Stimulated activated CD4-positive, alpha-beta T cell treated with anti-CD3 and anti-CD28 coated beads, Interleukin-2, amount 100 ng/mL, for 4 hours (primary cell): ENCODE measurements at places on chromosomes 7 and 10.

GRCh38 chr7:130022115-130022514, 29.1 kb downstream of the ZC3HC1 start:
- DNase-seq: no peak

GRCh38 chr10:543131-543530, 146.3 kb downstream of the DIP2C start:
- no peak for DNase-seq

DNA sequence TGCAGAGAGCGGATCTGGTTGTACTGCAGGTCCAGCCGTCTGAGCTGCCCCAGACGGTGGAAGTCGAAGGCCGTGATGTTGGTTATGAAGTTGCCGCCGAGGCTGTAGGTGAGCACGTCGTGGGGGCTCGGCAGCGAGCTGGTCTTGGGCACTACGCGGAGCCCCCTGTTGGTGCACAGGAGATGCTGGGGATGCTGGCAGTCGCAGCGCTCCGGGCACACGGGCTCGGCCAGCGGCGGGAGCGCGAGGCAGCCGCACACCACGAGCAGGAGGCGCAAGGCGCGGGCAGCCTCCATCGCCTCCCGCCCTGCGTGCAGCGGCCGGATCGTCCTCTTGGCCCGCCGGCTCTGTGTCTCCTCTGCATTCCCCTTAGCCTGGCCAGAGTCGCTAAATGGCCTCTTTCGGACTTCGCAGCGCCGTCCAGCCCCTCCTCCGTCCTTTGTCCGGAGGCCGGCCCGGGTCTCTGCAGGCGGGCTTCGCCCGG, 337 bp downstream of the TRIL start:
- no peak for DNase-seq

DNA sequence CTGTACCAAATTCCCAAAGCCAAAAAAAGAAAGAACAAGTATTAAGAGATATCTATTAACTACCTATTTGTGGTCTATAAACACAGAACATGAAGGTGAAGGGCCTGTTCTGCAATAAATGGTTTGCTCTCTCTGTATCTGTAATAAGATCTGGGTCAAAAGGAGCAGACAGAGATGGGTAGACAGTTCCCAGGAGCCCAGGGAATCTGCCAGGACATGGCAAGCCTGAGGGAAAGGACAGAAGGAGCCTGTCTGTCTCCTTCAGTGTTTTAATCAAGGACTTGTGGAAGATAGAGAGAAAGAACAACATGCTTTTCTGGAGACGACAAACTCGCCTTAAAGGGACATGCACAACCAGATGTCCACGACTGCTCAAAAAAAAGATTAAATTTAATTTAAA, 165.7 kb downstream of the ELMO1 start:
- DNase-seq: no peak

GRCh38 chr10:11208243-11208642, 190.6 kb downstream of the CELF2 start:
- DNase-seq: no peak

- DNase-seq: no peak
These were observed 164.7 kb upstream of the HPS1 start for GRCh38 chr10:98611436-98611835.

DNA sequence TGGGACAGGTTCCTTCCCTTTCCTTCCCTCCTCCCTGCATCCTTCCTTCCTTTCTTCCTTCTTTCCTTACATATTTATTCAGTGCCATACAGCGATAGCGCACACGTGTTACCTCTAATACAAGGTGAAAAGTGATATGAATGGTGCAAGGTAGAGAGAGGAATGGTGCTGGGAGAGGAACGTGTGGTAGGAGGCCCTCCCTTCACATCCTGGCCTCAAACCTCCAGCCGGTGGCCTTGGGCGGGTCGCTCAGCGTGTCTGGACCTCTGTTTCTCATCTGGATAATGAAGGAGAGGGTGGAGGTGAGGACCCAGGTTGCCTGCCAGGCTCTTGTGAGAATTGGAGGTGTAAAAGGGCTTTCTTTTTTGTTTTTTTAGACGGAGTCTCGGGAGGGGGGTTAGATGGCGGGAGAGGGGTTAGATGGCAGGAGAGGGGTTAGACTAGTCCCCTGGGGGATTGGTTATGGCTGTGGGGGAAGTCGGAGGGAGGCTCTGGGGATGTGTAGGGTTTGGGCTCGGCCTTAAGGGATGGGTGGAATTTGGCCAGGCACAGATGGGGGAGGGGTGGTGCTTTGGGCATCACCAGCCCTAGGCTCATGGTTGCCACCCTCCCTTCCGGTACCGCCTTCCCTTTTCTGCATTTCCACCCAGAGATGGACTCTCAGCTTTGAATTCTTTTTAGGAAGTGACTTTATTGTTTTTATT, 14.9 kb downstream of the CHST3 start:
- no peak for DNase-seq

- no peak for DNase-seq
These were observed 37.1 kb downstream of the PRKCQ start for GRCh38 chr10:6542999-6543430.

DNA sequence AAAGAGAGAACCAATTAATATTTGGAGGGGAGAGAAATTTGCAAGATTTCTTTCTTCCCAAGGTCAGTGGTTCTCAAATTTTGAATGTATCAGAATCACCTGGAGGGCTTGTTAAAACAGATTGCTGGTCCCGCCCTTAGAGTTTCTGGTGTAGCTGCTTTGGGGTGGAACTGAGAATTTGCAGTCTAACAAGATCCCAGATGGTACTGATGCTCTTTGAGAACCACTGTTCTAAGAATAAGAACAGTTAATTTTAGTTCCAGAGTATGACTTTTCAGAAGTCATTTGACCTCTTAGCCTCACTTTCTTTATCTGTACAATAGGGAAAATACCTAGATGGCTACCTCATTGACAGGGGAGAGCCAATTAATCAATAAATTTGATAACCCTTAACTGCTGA, 161.6 kb downstream of the PRKG1 start:
- DNase-seq: no peak

DNA sequence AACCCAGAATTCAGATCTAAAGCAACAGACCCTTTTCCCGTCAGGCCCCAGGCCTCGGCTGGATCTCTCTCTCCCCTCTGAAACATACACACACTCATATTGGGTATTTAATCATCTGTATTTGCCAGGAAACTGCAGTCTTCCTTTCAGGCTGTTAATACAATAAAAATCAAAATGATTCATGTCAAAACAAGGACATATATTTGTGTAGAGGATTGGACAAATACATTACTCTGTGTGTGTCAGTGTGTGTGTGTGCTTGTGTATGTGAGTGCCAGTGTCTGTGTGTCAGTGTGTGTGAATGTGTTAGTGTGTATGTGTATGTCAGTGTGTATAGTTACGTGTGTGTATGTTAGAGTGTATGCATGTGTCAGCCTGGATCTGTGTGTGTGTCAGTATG, 90.8 kb downstream of the JCAD start:
- no peak for DNase-seq

DNA sequence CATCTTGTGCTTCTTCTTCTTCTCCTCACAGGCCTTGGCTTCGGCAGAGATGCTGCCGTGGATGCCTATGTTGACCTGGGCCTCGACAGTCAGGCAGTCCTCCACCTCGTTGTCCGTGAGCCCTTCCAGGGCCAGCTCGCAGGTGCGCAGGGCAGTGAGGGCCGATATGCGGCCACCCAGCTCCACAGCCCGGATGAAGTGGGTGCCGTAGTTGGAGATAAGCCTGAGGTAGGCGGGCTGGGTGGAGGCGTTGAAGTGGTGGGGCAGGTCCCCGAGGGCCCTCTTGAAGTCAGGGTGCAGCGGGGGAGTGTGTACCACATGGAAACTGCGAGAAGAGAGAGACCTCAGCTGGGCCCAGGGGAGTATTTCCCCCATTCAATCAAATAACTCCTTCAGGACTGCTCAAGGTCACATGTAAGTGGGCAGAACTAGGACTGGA, 3.7 kb downstream of the PRF1 start:
- no peak for DNase-seq

DNA sequence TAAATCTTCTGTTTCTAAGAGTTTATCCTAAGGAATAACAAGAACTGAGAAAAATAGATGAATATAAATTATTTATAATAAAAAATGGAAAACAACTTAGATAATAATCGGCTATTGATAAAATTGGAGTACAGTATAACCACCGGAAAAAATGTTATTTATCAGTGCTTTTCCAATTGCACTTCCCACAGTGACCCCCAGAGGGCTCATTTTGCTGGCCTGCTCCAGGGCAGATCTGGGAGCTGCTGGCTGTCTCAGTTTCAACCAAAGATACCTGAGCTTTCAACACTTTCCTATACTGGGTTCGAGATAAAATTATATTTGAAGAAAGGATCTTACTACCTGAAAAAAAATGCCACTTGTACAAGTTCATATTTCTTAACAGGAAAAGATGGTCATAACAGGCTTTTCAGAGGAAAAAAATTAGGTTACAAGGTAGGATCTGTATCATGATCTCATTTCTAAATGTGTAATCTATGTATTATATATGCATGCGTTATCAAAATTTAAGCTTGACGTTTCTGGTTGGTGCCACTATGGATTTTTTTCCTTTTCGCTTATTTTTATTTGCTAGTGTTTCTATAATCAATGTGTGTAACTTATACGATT, 165.7 kb downstream of the NPSR1 start:
- peak; percentile 13 for DNase-seq

GRCh38 chr10:78523453-78523852, 489.8 kb downstream of the RPS24 start:
- no peak for DNase-seq

- no peak for DNase-seq
These were observed 112.0 kb downstream of the NEURL1 start for GRCh38 chr10:103605359-103606096.

GRCh38 chr7:119283353-119283752, 989.6 kb upstream of the KCND2 start:
- no peak for DNase-seq

DNA sequence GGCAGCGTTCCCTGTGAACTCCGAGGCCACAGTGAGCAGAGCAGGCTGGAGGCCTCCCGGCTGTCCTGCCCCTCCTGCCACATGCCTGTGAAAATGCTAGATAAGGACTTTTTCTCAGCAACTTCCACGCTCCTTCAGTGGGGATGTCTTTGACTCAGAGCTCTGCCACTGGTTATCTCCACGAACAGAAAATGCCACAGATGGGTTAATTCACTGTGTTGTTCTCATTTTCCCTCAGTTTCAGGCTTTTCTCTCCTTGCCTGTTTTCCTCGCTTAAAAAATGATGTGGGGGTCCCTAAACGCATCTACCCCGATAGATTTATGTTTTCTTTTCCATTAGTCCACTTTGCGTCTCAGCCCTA, 51.3 kb downstream of the IKZF1 start:
- DNase-seq: no peak

DNA sequence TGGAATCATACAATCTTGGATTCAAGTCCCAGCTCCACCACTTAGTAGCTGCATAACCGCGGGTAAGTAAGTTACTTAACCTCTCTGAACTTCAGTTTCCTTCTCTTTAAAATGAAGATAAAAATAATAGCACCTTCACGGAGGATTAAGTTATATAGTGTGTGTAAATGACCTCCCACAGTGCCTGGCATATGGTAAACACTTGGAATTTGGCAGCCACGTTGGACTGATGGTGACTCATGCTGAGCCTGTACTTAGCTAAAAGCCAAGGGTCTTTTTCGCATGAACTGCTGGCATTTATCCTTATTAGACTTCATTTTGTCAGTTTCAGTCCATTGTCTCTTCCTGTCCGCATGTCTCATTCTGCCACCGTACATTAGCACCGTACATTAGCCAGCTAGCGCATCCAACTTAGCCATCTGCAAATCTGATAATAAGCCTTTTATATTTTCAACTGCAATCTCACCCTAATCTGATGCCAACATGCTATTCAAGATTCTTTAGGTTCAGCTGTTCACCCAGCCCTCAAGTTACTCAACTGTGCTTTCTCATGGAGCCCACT, 11.2 kb downstream of the SLC13A4 start:
- no peak for DNase-seq

GRCh38 chr10:133528845-133529575, 1.8 kb downstream of the CYP2E1 start:
- no peak for DNase-seq

GRCh38 chr10:103982639-103983038, 15.7 kb downstream of the SLK start:
- DNase-seq: no peak

DNA sequence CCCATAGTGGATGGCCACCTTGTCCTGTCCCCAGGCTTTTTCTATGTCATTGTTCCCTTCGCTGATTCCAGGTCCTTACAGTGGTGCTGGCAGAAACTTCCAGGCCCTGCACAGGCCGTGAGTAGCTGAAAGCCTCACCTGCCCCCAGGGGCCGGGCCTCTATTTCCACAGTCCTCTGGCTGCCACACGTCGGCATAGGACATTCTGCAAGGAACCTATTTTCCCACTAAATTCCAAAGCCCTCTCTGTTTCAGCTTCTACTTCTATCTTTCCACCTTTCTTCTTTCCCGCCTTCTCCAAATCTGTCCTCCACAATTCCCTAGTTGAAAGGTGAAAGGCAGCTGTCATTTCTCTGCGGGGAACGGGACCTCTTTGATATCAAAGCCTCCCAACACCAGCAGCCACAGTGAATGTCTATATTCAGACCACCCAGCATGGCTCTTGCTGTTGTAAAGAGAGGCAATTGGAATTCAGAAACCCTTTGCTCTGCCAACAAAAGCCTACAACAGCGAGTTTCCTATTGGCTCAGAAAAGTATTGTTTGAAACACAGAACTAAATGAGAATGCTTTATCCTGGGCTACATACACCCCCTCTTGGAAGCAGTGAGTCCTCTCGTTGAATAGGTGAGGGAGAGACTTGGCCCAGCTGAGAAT, 607.7 kb downstream of the GALNT17 start:
- no peak for DNase-seq

DNA sequence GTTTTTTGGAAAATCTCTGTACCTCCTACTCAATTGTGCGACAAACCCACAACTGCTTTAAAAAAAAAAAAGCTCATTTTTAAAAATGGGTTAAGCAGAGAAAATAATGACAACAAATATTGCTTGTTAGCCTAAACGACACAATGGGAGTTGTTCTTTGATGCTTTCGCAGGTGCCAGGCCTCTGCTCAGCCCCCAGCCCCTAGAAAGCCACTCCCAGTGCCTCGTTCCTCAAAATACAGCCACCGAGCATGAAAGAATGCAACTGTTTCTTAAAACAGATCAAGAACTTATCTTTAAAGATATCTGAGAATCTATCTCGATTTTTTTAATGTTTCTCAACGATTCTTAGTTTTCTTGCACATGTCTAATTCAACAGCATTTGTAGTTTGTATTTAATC, 85.2 kb upstream of the PFKP start:
- DNase-seq: no peak

GRCh38 chr10:58291538-58292174, 22.7 kb downstream of the CISD1 start:
- DNase-seq: no peak

- DNase-seq: no peak
These were observed 306.2 kb upstream of the LRRN3 start for GRCh38 chr7:110784749-110785148.

- no peak for DNase-seq
These were observed 196.5 kb upstream of the AGR3 start for GRCh38 chr7:17078298-17078697.
